Stimulated activated CD4-positive, alpha-beta T cell treated with anti-CD3 and anti-CD28 coated beads, Interleukin-1b, Interleukin-23, amount 100 ng/mL, for 1 hour (primary cell): ENCODE measurements at places on chromosomes 6 and 20.

- DNase-seq: no peak
Measured at GRCh38 chr6:169265486-169266131, 12.0 kb upstream of the THBS2 start.

- no peak for DNase-seq
Measured at GRCh38 chr6:126040826-126041225, 54.5 kb downstream of the TRMT11 start.

- no peak for DNase-seq
Measured at GRCh38 chr20:22679197-22679596, 94.8 kb upstream of the FOXA2 start.

DNA sequence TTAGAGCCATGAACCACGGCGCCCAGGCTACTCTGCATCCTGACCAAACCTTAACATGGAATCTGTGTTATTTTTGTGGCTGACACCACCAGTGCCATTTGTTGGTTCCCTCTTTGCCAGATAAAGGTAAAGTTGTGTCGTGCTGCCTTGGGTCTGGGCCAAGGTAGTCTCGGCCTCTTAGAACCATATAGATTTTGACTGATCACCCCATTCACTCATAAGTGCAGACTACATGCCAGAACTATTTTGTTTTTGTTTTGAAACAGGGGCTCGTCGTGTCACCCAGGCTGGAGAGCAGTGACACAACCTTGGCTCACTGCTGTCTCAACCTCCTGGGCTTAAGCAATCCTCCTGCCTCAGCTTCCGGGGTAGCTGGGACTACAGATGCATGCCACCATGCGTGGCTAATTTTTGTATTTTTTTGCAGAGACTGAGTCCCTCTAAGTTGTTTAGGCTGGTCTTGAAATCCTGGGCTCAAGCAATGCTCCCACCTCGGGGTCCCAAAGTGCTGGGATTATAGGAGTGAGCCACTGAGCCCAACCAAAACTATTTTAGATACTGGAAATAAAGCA, 19.2 kb upstream of the RIPOR3 start:
- DNase-seq: no peak

GRCh38 chr20:40606237-40606636, 82.8 kb downstream of the MAFB start:
- DNase-seq: no peak

- DNase-seq: no peak
Measured at GRCh38 chr6:140867336-140867735, 1265.4 kb upstream of the GJE1 start.

GRCh38 chr20:17226410-17227218, at the start of gene PCSK2:
Gene PCSK2, plus strand, starts transcription at chr20:17227040. Its CDS starts 266 bp downstream, at chr20:17227306.
- DNase-seq: no peak

GRCh38 chr6:15332446-15332845, 86.6 kb downstream of the JARID2 start:
- no peak for DNase-seq

DNA sequence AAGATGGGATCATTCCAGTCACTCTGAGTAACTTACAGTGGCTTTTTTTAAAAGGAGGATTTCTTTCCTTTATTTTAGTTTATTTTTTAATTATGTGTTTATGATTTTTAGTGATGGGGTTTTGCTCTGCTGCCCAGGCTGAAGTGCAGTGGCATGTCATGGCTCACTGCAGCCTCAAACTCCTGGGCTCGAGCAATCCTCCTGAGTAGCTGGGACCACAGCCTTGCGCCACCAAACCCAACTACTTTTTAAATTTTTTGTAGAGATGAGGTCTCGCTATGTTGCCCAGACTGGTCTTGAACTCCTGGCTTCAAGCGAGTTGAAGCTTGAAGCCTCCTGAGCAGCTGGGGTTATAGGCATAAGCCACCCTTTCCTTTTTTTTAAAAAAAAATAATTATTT, 31.8 kb upstream of the PHACTR3 start:
- DNase-seq: no peak

GRCh38 chr6:15305909-15306308, 60.0 kb downstream of the JARID2 start:
- DNase-seq: no peak

GRCh38 chr6:7632501-7633290, 42.7 kb downstream of the SNRNP48 start:
- no peak for DNase-seq

GRCh38 chr20:7291323-7291943, 523.9 kb downstream of the BMP2 start:
- DNase-seq: no peak

DNA sequence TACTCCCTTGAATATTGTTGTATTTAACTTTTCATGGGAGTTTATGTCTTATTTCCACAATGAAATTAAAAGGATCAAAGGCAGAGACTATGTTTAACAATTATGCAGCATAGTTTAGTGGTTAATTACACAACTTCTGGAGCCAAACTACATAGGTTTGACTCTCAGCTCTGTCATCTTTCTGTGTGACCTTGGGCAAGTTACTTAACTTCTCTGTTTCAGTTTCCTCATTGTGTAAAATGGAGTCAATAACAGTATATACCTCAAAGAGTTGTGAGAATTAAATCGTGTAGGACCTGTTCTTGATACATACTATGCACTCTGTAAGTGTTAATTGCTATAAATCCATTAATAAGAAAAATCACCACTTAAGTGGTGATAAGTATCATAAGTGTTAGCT, 48.3 kb downstream of the BTBD9 start:
- no peak for DNase-seq

DNA sequence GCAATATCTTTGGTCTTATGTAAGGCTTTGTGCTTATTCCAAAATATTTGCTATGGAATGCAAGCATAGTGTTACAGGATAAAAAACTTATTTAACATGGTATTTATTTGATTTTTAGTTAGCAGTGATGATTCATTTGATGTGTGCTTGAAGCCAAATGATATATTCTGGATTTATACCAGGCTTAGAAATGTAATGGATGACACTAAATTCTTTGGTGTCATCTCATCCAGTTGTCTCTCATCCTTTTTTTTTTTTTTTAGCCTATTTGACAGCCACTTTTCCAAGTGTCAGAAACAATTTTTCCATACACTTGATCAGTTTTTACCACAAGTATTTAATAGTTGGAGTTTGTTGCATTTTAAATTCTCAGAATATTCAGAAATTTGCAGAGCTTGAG, 515.3 kb downstream of the CDKAL1 start:
- DNase-seq: no peak

- no peak for DNase-seq
Measured at GRCh38 chr20:57263801-57264792, 2.3 kb downstream of the BMP7 start.

DNA sequence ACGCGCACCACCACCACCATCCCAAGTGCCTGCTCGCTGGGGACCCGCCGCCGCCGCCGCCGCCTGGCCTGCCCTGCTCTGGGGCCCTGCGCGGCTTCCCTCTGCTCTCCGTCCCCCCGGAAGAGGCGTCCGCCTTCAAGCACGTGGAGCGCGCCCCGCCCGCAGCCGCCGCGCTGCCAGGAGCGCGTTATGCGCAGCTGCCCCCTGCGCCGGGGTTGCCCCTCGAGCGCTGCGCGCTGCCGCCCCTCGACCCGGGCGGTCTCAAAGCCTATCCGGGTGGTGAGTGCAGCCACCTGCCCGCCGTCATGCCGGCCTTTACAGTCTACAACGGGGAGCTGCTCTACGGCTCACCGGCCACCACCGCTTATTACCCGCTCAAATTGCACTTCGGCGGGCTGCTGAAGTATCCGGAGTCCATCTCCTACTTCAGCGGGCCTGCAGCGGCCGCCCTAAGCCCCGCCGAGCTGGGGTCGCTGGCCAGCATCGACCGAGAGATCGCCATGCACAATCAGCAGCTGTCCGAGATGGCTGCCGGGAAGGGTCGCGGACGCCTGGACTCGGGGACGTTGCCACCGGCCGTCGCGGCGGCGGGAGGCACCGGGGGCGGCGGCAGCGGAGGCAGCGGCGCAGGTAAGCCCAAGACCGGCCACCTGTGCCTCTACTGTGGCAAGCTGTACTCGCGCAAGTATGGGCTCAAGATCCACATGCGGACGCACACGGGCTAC, 7.2 kb downstream of the PRDM13 start:
- DNase-seq: no peak

- DNase-seq: no peak
Measured at GRCh38 chr6:53585208-53585900, 40.5 kb upstream of the GCLC start.

DNA sequence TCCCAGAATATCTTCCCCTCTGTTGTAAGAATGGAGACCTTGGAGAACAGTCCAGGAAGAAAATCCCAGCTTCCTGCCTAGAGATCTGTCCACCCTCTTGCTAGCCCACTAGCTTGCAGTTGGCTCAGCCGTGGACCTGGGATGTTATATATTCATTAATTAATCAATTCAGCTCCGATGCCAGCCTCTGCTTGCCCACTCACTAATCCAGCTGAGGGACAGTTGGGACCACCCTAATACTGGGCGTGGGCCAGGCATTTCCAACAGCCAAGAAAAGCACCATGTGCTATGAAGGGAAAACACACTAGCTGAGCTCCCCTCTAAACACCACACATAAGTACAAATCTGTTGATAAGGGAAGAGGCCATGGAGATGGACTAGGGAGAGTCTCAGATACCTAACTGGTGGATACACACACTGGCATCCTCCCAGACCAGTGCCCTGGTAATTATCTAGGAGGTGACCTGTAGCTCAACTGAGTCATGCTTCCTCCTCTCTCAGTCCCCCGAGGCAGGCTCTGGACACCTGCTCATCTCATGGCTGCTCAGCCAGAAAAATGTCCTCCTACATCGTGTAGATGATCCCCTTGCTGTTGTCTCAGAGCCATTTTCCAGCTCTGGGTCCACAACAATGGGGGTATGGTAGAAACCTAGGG, 78.9 kb downstream of the ANKRD60 start:
- no peak for DNase-seq

DNA sequence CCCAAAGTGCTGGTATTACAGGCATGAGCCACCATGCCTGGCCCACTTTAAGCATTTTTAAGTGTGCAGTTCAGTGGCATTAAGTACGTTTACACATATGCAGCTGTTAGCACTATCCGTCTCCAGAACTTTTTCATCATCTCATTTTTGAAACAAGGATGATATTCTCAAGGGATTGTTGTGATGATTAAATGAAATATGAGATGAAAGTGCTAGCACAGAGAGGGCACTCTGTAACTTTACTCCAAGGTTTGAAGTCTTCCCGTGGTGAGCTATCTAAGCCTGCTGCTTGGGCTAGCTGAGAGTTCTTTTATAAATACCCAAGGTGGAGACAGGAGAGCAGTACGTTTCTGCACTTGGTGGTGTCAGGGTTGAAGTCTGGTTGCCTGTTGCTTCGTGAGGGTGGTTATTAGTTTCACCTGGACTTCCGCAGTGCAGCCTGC, 6.6 kb downstream of the TM9SF4 start:
- DNase-seq: no peak

- DNase-seq: no peak
Measured at GRCh38 chr6:33696548-33697518, 14.7 kb downstream of the UQCC2 start.

DNA sequence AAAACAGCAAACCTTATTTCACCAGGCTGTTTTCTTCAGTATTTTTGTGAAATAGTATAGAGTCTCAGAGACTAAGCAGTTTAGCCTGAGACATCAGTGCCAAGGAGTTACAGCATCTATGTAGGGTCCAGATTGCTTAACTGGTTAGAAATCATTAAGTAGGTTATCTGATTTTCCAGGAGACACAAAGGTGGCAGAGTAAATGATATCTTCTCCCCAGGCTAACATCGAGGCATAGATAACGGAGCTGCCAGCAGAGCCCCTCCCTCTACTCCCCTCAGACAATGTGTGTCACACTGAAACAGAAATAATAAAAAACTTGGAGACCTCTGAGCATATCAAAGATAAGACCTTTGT, 473.0 kb upstream of the CITED2 start:
- no peak for DNase-seq

DNA sequence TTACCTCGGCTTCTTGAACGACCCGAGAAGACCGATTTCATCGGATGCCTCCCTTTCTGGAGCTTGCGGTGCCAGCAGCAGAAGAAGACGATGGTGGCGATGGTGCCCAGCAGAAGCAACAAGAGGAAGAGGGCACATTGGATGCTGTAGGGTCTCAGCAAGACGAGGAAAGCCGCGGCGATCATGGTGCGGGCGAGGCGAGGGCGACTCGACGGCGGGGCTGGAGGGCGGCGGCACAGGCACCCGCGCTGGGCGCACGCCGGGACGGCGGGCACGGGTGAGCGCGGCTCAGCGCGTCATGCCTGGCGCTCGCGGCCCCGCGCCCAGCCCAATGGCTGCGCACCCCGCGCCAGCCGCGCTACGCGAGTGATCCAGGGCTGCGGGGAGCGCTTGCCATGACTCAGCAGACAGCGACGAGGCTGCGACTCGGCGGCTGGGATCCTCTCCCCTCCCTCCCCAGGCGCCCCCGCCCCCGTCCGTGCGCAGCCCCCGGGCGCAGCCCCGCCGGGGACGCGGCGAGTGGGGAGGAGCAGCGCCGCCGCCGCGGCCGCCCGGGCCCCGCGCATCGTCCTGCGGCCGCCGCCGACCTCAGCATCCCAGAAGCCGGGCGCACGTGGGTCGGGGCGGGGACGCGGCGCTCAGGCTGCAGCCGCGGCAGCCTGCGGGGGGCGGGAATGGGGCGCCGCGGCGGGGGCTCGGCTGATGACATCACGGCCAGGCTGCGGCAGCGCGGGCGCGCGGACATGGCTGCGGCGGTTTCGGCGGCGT, at the start of gene BEND6:
Gene BEND6, plus strand, starts transcription at position 705 of the 768 bp plus-strand sequence. CDS start 26,704 bp downstream, outside the sequence.
- no peak for DNase-seq

GRCh38 chr6:68256391-68256790, 378.7 kb upstream of the ADGRB3 start:
- no peak for DNase-seq

DNA sequence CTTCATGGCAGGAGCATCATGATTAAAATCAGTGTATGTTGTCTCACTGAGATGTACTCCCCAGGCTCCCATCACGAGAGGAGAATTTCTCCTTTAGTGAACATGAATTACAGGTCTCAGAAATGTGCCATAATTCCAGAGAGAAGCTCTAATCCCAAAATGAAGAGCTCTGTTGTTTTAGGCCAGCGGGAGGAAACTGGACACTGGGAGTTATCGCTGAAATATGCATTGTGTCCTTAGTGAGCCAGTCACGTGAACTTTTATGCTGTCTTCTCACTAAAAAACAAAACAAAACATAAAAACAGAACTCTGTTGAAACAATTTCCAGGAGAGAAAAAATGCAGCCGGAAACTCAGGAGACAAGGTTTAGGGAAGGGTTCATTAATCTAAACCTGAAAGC, 315.7 kb upstream of the NT5E start:
- no peak for DNase-seq

DNA sequence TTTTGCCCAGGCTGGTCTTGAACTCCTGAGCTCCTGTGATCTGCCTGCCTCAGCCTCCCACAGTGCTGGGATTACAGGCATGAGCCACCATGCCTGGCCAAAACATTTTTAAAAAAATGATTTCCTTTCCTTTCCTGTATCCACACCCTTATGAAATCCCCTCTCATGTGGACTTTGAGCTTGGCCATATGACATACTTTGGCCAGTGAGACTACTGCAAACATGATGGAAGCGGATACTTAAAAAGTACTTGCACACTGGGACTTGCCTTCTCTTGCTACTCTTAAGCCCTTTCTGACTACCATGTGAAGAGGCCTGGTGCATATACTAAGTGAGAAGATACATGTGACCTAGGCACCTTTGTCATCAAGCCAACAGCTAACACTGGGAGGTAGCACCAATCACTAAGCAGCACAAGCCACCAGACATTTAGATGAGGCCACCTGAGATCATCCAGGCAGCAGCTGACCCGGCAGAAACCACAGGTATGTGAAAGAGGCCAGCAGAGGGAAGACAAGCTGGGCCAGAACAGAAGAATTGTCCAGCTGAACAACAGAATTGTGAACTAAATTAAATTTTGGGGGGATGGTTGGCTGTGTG, 78.5 kb upstream of the HDAC2 start:
- no peak for DNase-seq
